ENCODE measurements at places on chromosomes 3 and 15.

DNA sequence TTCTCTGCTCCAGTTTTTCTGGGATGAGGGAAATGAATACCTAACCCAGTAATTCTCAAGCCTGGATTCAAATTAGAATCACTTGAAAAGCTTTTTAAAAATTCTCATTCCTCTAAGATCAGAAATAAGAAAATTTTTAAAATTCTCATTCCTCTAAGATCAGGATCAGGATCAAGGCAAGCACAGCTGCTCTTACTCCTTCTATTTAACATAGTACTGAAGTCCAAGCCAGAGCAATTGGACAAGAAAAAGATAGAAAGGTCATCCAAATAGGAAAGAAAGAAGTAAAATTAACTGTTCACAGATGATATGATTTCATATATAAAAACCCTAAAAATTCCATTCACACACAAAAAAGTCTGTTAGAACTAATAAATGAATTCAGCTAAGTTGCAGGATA, 24.2 kb upstream of the CLRN1 start:
- H3K27me3 ChIP-seq = peaks cover 68% of the 10 kb centered on the region
- no peaks in the 10 kb centered on the region for H3K4me1 ChIP-seq
- H3K27ac ChIP-seq = no peak overlapping the region
- no peaks in the 10 kb centered on the region for H3K36me3 ChIP-seq
- H3K4me3 ChIP-seq = no peak overlapping the region

DNA sequence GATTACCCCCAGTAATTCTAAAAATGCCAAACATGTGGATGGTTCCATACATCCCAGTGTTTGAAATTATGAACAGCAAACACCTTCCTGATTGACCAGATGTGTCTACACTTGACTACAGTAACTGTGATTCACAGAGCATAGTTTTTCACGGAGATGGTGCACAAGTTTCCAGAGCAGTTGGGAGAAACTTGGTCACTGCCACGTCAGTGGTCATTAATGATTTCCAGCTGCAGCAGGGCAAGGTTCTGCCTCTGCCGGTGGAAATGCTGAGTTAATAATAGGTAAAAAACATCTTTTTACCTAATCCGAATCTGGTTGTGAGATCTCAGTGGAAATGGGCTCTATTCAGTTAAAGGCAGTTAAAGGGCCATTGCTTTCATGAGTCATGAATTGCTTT, 154.1 kb upstream of the FEZF2 start:
- H3K4me1 ChIP-seq = no peaks in the 10 kb centered on the region
- H3K27me3 ChIP-seq = no peaks in the 10 kb centered on the region
- DNase-seq = no peak
- H3K27ac ChIP-seq = no peak overlapping the region
- no peaks in the 10 kb centered on the region for H3K36me3 ChIP-seq

DNA sequence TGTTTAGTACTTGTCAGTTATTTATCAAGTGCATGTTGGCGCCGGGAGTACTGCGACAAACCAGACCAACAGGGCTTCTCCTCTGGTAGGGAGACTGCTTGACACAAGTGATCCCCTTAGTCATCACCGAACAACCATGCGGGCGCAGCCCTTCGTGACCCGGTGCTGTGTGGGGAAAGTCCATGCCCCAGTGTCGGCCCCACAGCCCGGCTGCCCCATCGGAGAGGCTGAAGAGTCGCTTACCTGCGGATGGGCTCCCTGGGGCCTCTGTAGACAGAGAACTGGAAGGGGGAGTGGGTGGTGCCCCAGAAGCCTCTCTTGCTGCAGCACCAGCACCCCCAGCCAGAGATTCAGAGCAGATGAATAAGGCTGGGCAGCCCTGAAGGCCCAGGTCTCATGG, 90.3 kb upstream of the PRR23E start:
- no peaks in the 10 kb centered on the region for H3K4me1 ChIP-seq
- no peaks in the 10 kb centered on the region for H3K36me3 ChIP-seq
- H3K4me3 ChIP-seq = no peak overlapping the region
- DNase-seq = no peak
- H3K27ac ChIP-seq = no peak overlapping the region

DNA sequence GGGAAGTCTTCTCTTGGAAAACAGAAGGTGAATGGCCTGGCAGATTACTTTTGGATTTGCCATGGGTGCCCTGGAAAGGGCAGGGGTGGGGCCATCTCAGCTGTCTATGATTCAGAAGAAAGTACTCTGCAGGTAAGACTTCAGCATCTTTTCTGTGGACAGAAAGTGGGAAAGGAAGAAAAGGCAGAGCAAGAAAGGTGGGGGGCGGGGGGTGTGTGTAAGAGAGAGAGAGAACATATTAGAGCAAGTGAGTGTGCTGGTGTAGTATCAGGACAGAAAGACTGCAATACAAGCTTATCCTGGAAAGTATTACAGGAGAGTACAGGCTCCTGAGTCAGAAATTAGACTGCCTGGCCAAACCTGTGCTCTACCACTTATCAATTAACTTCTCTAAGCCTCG, 5.5 kb downstream of the TAGLN3 start:
- H3K27ac ChIP-seq = peak overlapping the region; percentile 4
- H3K36me3 ChIP-seq = no peaks in the 10 kb centered on the region
- peaks cover 20% of the 10 kb centered on the region for H3K4me1 ChIP-seq
- H3K4me3 ChIP-seq = no peak overlapping the region
- DNase-seq = no peak
- no peaks in the 10 kb centered on the region for H3K27me3 ChIP-seq

DNA sequence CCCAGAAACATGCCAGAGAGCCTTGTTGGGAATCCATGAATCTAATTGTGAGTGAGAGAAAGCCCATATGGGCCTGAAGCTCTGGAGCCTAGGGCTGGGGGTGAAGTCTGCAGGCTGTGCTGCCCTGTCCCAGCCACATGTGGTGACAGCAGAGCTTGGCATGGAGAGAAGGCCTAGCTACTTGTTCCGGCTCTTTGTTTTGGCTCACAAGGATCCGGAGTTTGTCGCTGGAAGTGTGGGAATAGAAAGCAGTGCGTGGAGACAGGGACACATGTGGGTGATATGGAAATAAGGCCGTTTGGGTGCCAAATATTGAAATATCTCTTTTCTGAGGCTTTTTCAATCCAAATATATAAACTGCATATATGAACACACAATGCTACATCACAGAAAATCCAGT, 78.2 kb downstream of the CLSTN2 start:
- H3K4me1 ChIP-seq = no peaks in the 10 kb centered on the region
- H3K36me3 ChIP-seq = no peaks in the 10 kb centered on the region
- DNase-seq = no peak
- peaks cover 9% of the 10 kb centered on the region for H3K27me3 ChIP-seq
- no peak overlapping the region for H3K27ac ChIP-seq

GRCh38 chr3:1469248-1469647, 376.4 kb downstream of the CNTN6 start:
- H3K27me3 ChIP-seq = no peaks in the 10 kb centered on the region
- H3K36me3 ChIP-seq = no peaks in the 10 kb centered on the region

DNA sequence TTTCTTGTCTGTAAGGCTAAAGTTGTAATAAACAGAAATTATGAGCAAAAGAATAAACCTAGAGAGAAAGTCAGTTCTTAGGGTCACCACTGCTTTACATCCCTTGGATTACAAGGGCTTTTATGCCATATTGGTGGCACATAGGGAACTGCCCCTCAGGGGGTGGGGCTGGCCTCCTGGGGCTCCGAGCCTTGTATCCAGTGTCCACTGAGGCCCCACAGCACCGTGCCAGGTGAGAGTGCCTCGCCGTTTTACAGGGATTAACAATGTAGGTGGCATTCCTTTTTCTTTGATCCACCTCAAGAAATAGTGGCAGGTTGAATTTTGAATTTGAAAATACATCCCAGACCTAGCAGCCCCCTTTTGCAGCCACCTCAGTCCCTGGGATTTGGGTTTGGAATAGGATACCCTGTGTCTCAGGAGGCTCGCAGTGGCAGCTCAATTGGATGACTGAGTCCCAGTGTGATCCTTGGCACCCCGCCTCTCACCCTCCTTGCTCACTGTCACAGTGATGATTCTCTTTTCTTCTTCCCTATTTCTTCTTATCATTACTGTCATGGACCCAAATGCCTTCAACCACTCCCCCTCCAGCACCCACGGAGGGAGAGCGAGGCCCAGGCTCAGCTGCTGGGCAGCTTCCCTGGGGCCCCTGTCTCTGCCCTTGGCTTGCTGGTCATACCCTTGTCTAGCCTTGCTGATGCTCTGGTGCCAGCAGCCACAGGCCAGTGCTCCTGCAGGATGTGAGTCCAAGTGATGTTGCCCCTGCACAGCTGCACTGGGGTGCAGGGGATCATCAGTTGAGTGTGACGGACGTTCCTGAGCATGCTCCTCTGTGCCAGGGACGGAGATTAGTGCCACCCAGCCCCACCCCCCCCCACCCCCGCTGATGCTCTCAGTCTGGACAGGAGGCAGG, 137.9 kb downstream of the DNAJB8 start:
- H3K27me3 ChIP-seq = no peaks in the 10 kb centered on the region
- H3K27ac ChIP-seq = no peak overlapping the region
- no peak overlapping the region for H3K4me3 ChIP-seq
- H3K36me3 ChIP-seq = peaks cover under 1% of the 10 kb centered on the region
- no peak for DNase-seq

- H3K27me3 ChIP-seq = no peaks in the 10 kb centered on the region
- peaks cover 49% of the 10 kb centered on the region for H3K4me1 ChIP-seq
These were observed 2.1 kb downstream of the UBA5 start for GRCh38 chr3:132662212-132662611.

DNA sequence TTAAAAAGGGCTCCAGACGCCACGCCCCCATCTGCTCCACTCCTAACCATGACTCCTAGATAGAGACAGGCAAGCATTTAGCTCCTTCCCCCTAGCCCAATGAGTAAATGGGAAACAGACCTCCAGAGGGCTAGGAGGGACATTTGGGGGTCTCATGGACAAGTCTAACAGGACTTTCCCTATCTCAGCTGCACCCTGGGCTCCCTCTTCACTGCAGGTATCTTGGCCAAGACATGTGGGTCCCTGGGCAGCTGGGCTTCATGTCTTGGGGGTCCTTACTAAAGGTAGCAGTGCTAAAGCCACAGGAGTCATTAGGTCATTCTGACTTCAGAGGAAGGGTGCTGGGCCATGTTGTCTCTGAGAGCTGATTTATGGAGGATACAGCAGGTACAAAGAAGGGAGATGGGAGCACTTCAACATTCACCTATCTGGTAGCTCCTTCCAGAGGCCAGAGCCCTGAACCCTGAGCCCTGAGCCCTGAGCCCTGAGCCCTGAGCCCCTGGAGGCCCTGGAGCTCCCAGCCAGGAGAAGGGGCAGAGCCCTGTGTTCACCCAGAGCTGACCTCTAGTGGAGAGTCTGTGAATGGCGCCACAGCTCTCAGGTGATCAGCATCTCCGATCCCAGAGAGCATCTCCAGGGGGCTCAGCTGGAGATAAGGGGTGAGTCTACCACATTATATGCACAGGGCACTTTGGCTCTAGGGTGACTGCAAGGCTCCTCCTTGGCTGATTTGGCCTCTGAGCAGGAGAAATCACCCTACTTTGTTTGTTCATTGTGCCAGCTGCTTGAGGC, 40.1 kb upstream of the EPHB1 start:
- H3K4me3 ChIP-seq = no peak overlapping the region
- H3K27ac ChIP-seq = no peak overlapping the region
- H3K27me3 ChIP-seq = peaks cover 9% of the 10 kb centered on the region
- H3K36me3 ChIP-seq = no peaks in the 10 kb centered on the region
- no peaks in the 10 kb centered on the region for H3K4me1 ChIP-seq

DNA sequence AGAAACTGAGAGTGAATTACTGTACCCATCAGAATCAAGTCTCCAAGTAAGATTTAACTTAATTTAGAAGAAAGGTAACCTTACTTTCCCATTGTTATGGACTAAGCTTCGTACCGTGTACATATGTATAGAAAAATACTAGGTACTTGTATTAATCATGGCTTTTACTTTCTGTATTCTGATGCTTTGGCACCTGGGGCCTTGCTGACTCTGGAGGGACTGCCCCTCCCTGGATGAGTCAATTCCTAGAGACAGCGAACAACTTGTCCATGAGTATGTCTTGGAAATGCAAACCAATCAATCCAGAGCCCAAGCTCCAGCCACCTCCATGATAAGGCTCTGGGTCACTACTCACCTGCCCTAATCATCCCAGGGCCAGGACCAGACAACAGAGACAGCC, 50.0 kb upstream of the DGKG start:
- no peaks in the 10 kb centered on the region for H3K4me1 ChIP-seq
- no peak for DNase-seq
- no peak overlapping the region for H3K27ac ChIP-seq
- no peaks in the 10 kb centered on the region for H3K36me3 ChIP-seq

GRCh38 chr3:37210230-37210629, 35.8 kb upstream of the LRRFIP2 start:
- H3K4me3 ChIP-seq = no peak overlapping the region
- peaks cover 8% of the 10 kb centered on the region for H3K4me1 ChIP-seq
- DNase-seq = no peak
- H3K27ac ChIP-seq = no peak overlapping the region
- H3K36me3 ChIP-seq = no peaks in the 10 kb centered on the region

- H3K4me1 ChIP-seq = peaks cover 3% of the 10 kb centered on the region
- H3K4me3 ChIP-seq = no peak overlapping the region
- H3K36me3 ChIP-seq = peaks cover 71% of the 10 kb centered on the region
- DNase-seq = no peak
- no peak overlapping the region for H3K27ac ChIP-seq
These were observed 18.6 kb upstream of the C15orf40 start for GRCh38 chr15:83030021-83030420.

- H3K4me1 ChIP-seq = peaks cover 31% of the 10 kb centered on the region
- H3K36me3 ChIP-seq = peaks cover 2% of the 10 kb centered on the region
- peak overlapping the region; percentile 65 for H3K4me3 ChIP-seq
- peak overlapping the region; percentile 91 for H3K27ac ChIP-seq
- H3K27me3 ChIP-seq = no peaks in the 10 kb centered on the region
- peak; percentile 39 for DNase-seq
These were observed 84.8 kb downstream of the PPCDC start for GRCh38 chr15:75107908-75108838.

DNA sequence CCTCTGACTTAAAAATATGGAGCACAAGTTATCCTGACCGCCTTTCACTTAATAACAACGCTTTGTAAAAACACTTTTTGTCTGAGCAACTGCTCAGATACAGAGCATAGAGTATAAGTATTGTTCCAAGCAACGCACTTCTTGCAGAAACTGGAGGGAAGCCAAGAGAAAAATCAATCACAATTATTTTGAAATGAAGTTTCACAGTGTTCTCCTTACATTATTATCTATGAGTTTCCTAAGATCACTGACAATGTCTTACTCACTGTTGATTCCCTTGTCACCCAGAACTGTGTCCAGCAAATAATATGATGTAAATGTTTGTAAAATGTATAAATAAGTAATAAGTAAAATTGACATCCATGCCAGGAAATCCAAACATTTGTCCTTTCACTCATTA, 184.6 kb upstream of the GPR149 start:
- no peaks in the 10 kb centered on the region for H3K4me1 ChIP-seq
- DNase-seq = no peak
- H3K36me3 ChIP-seq = no peaks in the 10 kb centered on the region
- no peaks in the 10 kb centered on the region for H3K27me3 ChIP-seq
- H3K27ac ChIP-seq = no peak overlapping the region
- H3K4me3 ChIP-seq = no peak overlapping the region

DNA sequence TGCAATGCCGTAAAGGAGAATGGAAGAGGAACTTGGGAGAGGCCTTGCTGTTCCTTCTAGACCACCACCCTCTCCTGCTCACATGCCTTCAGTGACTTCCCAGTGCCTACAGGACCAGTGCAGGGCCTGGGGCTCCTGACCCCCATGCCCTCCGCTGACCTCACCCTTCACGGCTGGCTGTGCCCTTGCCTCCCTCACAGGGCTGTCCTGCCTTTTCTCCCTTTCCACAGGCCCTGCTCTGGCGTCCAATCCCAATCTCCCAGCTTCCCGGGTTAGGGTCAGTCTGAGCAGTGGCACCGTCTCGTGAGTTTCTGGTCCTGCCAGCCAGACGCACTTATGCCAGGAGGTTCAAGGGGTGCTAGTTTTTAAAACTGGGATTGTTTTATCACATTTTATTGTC, 110.4 kb downstream of the WNT7A start:
- H3K36me3 ChIP-seq = no peaks in the 10 kb centered on the region
- no peak overlapping the region for H3K27ac ChIP-seq
- peaks cover 61% of the 10 kb centered on the region for H3K27me3 ChIP-seq
- H3K4me3 ChIP-seq = no peak overlapping the region
- no peak for DNase-seq
